ENCODE measurements at places on chromosomes 16 and 17.

DNA sequence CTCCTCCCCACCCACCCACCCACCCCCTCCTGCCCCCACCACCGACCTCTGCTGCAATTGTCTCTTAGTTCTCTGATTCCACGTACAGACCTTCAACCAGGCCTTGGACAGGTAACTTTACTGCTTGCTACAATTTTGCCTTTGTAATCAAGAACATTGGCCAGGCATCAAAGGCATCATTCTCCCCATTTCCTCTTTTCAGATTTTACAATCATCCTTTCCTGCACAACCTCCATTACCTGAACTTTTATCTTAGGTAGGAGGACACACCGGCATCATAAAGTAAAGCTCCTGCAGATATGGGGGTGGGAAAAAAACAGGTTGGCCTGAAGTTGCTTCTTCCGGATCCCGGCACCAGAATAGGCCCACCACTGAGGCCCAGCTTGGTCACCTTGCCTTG lies 25.7 kb upstream of the SUPT4H1 start:
- DNase-seq = no peak

DNA sequence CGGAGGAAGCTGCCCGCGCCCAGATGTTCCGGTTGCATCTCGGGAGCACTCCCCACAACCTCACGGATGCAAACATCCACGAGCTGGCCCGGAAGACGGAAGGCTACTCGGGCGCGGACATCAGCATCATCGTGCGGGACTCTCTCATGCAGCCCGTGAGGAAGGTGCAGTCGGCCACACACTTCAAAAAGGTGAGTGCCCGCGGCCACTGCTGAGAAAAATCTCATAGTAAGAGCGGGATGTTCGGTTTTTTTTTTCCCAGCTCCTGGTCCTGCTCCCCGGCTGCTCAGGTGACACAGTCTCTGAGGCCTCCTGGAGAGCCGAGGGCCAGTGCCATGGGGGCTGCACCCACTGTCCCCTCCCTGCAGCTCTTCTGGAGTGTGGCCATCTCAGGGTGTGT lies 9.3 kb downstream of the PDF start:
- DNase-seq = no peak

- DNase-seq = no peak
Measured at GRCh38 chr17:73847952-73848351, 203.7 kb upstream of the SDK2 start.

GRCh38 chr17:45060382-45060796 lies 728 bp upstream of the NMT1 start:
- DNase-seq = no peak

GRCh38 chr16:28291651-28292626 lies at the start of gene SBK1:
TSS of gene SBK1 (plus strand) at chr16:28292525. CDS start at chr16:28317392, 24,867 bp downstream.
- peak; percentile 79 for DNase-seq

- DNase-seq = no peak
Measured at GRCh38 chr16:4862639-4863038, 15.4 kb downstream of the UBN1 start.
